ENCODE measurements at places on chromosomes 3 and 15.

DNA sequence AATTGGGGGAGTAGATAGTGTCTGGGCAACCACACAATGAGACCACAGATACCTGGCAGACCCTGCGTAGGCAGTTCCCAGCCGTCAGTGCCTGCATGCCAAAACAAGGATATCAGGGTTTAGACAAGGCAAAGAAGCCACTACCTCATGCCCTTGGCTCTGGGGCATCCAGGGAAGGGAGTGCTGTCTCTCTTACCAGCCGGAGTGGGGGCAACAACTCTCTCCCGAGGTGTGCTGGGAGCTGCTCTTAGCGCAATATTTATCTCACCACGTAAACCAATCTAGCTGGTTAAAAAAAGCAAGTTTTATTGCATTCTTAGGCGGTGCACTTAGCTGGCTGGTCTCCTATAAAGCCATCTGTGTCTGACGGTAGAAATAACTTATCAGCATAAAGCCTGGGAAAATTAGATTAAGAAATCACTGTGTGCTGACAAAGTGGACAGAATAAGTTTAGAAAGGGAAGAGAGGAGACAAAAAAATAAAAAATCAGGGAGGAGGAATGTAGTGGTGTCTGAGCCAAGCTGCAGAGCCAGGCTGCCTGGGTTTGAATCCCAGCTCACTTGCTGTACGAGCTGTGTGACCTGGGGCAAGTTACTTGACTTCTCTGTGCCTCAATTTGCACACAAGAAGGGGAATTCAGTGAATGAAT is 273.2 kb downstream of the PDZRN3 start:
- DNase-seq: no peak

GRCh38 chr15:87243474-87243873 is 1013.1 kb downstream of the NTRK3 start:
- DNase-seq: no peak

GRCh38 chr3:2714834-2715233 is 395.3 kb downstream of the IL5RA start:
- DNase-seq: no peak

DNA sequence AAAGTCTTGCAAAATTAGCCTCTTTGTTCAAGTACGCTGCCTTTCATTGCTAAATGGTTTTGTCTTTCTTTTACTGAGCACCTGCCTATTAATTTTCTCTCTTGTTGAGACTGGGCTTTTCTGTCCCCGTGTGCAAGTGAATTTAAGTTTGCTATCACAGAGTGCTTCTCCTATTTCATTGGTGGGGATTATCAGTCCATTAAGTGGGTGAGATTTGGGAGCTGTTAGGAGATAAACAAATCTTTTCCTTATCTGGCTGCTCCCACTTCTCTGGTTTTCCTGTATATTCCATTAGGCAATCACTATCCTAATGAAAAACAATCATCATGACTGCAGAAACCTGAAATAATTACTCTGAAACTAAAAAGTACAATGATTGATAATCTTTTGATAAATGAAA is 254.2 kb downstream of the NR1D2 start:
- no peak for DNase-seq

All from NCI-H446 treated with DMSO at 0.1 percent for 48 hours (cell line).